ENCODE measurements at places on chromosomes 5 and 9. TPM values are rescaled to one million over a fixed set of nuclear protein-coding genes. Genes with fewer than 3 reads are reported as not detected.

Gene PCDHB3
- 1.1 TPM for total RNA-seq

DNA sequence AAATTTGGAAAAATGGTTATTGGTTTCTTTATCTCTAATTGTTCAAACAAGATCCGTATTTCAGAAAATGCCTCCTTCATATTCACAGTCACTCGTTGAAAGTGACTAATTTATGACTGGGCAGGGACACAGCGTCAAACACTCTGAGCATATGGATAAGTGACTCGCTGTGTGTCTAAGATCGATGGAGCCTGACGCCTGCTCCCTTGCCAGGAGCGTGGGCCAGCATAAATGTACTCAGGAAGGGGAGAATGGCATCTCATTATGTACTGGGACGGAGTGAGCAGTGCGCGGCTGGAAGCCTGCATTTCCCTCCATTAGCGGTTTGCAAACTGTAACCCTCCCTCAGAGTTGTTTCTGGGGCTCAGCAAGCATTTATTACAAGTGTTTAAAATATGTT, 79.8 kb upstream of the CAST start:
- DNase-seq = no peak

Gene C5orf63
- total RNA-seq = 1.2 TPM

- no peak for DNase-seq
Observed at GRCh38 chr5:81778642-81779041, 27.7 kb upstream of the SSBP2 start.

Gene PCDHGB1
- total RNA-seq = 2.9 TPM

GRCh38 chr9:126158588-126159429, 167.8 kb upstream of the MVB12B start:
- DNase-seq = peak; percentile 79
